Right renal cortex interstitium (tissue), 3 donors: ENCODE measurements at places on chromosomes 6 and 20.

GRCh38 chr6:121335087-121336008 is 1.1 kb upstream of the TBC1D32 start:
- no peak for DNase-seq

GRCh38 chr6:74871757-74872156 is 334.1 kb downstream of the COL12A1 start:
- DNase-seq: no peak

DNA sequence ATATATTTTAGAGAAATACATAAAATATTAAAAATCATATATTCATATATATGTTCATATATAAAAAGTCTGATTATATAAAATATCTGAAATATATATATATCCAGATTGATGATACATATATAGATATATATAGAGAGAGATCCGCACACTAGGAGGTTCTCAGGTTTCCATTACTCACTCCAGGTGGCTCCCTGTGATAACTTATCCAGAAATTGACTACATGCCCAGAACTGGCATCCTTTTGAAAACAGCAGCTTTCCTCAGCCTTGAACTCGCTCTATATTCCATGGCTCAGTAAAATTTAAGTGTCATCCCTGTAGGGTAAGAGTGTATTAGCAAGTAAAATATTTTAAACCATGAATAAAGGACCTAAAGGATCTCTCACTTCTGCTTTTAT is 206.8 kb downstream of the TINAG start:
- DNase-seq: no peak

GRCh38 chr6:113344969-113345368 is 512.2 kb upstream of the MARCKS start:
- DNase-seq: no peak

- no peak for DNase-seq
Observed at GRCh38 chr6:138109042-138109997, 2.1 kb upstream of the PERP start.

- no peak for DNase-seq
Observed at GRCh38 chr6:166584155-166584554, 2.3 kb downstream of the RAMACL start.

DNA sequence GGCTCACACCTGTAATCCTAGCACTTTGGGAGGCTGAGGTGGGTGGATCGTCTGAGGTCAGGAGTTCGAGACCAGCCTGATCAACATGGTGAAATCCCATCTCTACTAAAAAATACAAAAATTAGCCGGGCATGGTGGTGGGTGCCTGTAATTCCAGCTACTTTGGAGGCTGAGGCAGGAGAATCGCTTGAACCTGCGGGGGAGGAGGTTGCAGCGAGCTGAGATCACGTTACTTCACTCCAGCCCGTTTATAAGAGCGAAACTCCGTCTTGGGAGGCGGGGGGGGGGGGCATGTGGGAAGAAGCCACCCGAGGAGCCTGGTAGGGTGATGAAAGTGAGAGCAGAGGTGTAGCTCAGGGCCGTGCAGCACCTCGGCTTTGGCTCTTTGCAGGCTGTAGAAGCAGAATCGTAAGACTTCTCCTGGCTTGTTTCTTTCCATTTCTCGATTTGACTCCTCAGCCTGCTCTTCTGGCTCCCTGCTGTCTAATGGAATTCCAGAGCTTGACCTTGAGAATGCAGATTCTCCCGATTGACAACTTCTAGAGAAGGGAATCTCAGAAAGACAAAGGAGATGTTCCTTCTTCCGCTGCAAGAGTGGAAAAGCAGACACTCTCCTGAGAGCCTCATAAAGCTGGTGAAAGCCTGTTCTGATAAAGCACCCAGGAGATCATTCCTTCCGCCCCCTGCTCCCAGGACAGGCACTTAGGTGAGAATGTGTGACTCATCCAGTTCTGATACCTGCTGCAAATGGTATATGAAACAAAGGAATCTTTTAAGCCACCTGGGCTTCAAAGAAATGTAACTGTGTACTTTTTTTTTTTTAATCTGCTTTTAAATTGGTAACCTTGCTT is 26.0 kb upstream of the PPP1R16B start:
- DNase-seq: no peak

DNA sequence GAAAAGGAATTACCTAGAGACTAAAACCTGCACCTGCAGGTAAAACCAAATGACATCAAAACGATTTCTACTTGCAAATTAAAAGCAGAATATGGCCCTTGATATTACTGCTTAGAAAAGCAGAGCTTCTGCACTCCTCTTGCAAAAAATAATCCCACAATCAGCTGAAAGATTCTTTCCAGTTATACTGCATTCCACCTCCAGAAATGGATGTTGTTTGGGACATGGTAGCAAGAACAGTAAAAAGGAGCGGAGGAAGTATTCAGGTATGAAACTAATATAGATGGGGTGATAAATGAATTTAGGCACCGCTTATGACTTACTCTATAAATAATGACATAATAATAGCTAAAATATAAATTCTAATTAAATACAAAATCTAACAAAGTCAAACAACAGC is 14.9 kb downstream of the ATXN1 start:
- DNase-seq: no peak

DNA sequence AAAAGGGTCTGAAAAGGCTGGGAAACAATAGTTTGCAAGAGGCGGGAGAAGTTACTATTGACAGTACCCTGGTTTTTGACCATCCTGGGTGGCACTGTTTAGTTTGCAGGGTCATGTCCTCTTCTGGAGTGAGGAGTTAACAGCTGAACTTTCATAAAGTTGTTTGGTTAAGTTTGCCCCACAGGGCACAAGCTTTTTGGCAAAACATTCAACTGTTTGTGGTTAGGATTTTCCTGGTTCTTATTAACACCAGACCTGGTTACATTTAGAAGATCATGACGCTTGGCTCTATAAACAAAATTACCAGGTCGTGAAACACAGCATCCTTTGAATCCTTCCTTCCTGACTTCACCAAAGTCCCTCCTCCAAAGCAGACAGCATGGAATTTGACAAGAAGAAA is 106.1 kb downstream of the RIN2 start:
- DNase-seq: no peak

GRCh38 chr6:167703347-167703746 is 123.4 kb upstream of the AFDN start:
- no peak for DNase-seq

DNA sequence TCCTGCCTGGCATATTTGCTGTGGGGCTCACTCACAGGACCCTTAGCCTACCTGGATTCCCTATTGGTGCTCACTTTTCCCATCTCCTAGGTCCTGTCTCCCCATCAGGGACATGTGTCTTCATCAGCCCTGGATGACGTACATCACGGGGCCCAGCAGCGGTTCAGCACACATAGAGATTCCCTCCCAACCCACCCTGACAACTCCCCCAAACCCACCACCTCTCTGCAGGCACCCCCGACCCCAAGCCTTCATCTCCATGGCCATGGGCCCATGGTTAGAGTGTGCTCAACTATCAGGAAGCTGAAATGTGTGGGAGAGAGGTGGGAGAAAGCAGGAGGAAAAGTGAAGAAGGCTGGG is 25.4 kb upstream of the SPDEF start:
- no peak for DNase-seq

GRCh38 chr6:53233309-53233708 is 84.7 kb upstream of the GCM1 start:
- DNase-seq: no peak

GRCh38 chr6:157393669-157394327 is 12.8 kb downstream of the ZDHHC14 start:
- DNase-seq: no peak

- DNase-seq: no peak
Observed at GRCh38 chr6:155033021-155033791, 38.1 kb downstream of the TIAM2 start.

- no peak for DNase-seq
Observed at GRCh38 chr6:7588506-7588905, 1.5 kb upstream of the SNRNP48 start.

GRCh38 chr6:114764866-114765265 is 422.0 kb upstream of the HS3ST5 start:
- DNase-seq: no peak

- DNase-seq: no peak
Observed at GRCh38 chr6:34656378-34657036, 40.1 kb downstream of the ILRUN start.

- DNase-seq: no peak
Observed at GRCh38 chr6:18342223-18342622, 44.9 kb upstream of the RNF144B start.

DNA sequence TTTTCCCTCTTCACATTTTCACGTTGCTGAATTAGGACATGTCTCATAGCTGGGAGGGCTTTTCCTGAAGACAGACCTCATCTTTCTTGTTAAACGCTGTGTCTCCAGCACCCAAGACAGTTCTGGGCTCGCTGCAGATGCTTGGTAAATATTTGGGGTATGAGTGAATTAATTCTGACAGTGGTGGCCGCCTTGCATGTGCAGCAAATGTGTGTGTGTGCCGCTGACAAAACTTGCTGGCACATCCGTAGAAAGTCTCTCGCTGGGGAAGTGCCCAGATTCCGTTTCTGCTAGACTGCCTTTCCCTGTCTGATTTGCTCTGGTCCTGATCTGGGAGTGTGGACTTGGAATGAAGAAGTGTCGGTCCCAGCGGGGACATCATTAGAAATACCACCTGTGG is 48.2 kb upstream of the ZNFX1 start:
- no peak for DNase-seq

GRCh38 chr6:90065173-90065572 is 170.9 kb downstream of the GJA10 start:
- no peak for DNase-seq

GRCh38 chr20:906703-907270 is 9.3 kb downstream of the ANGPT4 start:
- no peak for DNase-seq

GRCh38 chr6:14674867-14675648 is 557.5 kb downstream of the CD83 start:
- no peak for DNase-seq

DNA sequence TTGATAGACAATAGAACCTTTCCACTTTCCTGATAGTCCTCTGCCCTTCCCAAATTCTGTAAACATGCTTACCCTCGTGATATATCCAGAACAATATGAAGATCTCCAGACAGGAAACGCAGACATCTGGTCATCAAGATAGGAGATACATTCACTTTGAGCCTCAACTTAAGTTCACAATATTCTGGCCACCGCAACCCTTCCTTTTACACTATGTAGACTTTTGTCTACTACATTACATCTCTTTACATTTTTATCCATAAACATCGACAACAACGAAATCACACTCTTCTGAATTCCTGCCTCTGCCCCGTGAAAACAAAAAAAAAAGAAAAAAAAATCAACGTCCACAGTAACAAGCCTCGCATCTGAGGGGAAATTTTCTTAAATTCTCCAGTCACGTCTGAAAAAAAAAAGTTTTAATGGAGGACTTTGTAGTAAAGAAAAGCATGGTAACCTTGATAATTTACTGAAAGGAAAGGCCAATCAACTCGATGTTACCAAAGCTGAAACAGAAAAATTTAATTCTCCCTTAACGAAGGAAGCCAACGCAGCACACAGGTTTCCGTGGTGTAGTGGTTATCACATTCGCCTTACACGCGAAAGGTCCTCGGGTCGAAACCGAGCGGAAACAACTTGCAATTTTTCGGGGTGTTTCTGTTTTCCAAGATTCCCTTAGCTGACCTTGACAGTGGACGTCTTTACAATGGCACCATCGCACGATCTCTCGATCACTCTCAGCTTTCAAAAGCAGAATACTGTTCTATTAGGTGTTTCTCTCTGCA is 21.8 kb downstream of the POM121L2 start:
- no peak for DNase-seq

- DNase-seq: no peak
Observed at GRCh38 chr6:117951783-117952182, 44.7 kb downstream of the SLC35F1 start.

- no peak for DNase-seq
Observed at GRCh38 chr20:62210496-62210855, 9.6 kb downstream of the HRH3 start.

GRCh38 chr6:154872542-154873114 is 122.5 kb upstream of the TIAM2 start:
- DNase-seq: no peak

GRCh38 chr20:63778857-63779256 is 39.3 kb downstream of the SLC2A4RG start:
- no peak for DNase-seq

GRCh38 chr6:24126586-24127192 is 674 bp downstream of the NRSN1 start:
- DNase-seq: peak; percentile 64

GRCh38 chr20:11170565-11170964 is 496.8 kb upstream of the JAG1 start:
- no peak for DNase-seq

DNA sequence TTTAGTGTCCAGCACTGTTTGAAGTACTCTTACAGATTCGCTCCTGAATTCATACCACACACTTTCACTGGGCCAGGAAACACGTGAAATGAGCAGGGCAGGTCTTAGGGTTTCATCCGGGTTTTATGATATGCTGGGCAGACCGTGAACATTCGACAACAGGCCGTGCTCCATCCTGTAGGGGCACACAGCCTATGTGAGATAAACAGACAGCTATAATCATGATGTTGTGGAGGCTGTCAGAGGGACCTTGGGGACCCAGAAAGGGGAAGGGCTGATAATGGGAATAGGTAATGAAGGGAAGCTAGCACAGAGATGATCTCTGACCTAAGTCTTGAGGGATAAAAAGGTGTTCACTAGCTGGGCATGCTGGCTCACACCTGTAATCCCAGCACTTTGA is 110.4 kb downstream of the RIN2 start:
- no peak for DNase-seq

- DNase-seq: no peak
Observed at GRCh38 chr6:106745824-106746582, 116.6 kb downstream of the QRSL1 start.

DNA sequence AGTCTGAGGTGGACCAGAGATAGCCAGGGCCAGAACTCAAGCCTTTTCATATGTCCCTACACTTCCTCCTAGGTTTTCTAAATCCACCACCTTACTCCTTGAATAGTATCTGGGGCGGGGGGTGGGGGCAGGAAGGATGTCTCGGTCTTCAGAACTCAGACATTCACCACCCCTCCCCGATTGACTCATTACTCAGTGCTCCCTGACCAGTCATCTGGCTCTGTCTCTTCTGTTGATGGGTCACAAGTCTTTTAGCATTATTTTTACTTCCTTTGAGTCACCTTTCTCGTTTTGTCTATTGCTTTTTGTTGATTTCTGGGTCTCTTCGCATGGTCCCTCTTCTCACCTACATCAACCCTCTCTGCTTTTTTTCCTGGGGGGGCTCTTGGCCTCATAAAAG is 23.3 kb downstream of the NOX3 start:
- no peak for DNase-seq

DNA sequence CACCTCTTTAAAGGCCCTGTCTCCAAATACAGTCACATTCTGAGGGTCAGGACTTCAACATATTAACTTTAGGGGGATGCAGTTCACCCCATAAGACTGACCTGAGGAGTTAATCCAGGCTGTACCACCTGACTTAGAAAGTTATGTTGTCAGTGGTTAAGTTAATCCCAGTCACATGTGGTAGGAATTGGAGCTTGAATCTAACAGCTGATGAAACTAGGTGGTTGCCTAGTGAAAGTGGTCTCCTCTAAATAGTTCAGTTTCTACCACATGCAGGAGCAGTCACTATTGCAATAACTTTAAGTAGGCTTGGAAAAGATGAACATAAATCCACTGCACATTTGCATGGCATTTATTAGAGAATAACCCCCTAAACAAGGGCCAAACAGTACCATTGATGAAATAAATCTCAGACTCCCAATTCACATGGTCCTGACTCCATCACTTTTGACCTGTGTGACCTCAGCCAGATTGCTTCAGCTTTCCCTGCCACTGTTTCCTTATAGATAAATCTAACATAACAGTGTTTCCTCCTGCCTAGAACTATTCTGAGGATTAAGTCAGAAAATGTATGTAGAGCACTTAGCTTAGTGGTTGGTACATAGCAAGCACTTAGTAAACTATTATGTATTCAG is 20.1 kb downstream of the SAMD5 start:
- no peak for DNase-seq

- no peak for DNase-seq
Observed at GRCh38 chr6:90835596-90836212, 248.8 kb upstream of the MAP3K7 start.
